ENCODE measurements at places on chromosomes 6 and 20.

- no peak for DNase-seq
Measured at GRCh38 chr20:23823621-23824324, 2.8 kb downstream of the CST2 start.

DNA sequence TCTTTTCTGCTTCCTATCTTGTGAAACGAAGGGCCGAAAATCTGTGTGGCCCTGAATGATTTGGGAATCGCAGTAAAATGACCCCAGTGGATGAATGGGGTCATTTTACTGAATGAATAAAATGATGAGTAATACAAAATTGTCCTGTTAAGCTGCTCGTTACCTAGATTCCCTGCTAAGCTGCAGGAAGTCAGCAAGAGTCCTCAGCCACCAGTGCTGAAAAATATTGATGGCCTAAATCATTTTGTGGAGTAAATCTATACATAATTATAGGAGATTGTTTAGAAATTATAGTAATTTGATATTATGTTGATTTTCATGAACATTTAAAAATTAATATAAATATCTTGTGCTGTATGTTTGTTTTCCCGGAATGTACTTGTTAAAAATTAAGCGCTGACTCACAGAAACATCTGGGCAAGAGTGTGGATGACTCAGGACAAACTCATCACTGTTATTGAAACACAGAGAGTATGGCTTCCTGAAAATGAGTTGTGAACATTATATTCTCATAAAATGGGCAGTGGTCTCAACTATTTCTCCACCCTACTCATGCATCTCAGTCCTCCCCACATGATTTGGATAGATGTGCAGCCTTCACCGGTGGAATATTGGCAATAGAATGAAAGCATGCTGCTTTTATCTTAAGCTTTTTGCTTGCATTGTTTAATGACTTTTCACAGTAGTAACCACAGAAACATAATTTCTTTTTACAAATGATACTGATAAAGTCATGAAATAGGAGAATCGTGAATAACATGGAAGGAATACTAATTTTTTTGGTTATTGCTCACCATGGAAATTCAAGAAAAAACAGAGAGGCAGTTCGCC lies 36.2 kb upstream of the RGS17 start:
- no peak for DNase-seq

- DNase-seq: no peak
Measured at GRCh38 chr6:45599053-45599452, 221.3 kb upstream of the SUPT3H start.

DNA sequence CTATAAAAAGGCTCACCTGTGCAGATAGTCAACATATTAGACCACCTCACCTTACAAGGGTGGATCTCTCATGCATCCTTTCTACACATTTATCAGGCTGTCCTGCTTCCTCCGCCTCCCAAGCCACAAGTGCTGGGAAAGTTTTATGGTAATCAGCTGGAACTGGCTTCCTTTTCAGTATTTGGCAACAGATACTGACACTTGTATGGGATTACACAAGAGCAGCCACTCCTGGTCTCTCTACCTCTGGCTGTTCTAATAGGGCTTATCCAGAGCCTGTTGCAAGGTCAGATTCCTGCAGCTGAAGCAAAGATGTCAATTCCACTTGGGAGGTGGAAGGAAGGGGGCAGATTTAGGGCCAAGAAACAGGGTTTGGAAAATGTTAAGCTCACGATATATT lies 503 bp upstream of the GPLD1 start:
- no peak for DNase-seq

DNA sequence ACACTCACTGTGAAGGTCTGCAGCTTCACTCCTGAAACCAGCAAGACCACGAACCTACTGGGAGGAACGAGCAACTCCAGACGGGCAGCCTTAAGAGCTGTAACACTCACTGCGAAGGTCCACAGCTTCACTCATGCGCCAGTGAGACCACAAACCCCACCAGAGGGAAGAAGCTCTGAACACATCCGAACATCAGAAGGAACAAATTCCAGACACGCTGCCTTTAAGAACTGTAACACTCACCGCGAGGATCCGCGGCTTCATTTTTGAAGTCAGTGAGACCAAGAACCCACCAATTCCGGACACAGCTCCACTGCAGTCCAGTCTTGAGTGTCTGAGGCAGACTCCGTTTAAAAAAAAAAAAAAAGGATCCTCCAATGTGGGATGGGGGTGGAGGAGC lies 60.4 kb upstream of the ERVFRD-1 start:
- DNase-seq: no peak

DNA sequence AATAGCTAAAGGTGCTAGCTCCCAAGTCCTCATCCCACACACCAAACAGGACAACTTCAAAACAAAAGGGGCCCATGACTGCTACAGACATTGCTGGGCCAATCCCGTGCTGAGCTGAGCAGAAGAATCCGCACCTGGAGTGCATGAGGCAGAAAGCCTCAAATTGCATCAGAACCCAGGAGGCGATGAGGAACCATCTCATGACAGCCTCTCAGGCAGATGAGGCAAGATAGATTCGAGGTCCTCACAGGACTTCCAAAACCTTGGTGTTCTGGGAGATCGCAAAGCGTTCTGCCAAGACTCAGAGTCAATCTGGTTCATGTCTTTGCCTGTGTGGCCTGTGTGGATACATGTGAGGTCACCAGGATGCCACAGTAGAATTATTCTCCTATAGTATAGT lies 32.8 kb upstream of the SSTR4 start:
- DNase-seq: no peak

DNA sequence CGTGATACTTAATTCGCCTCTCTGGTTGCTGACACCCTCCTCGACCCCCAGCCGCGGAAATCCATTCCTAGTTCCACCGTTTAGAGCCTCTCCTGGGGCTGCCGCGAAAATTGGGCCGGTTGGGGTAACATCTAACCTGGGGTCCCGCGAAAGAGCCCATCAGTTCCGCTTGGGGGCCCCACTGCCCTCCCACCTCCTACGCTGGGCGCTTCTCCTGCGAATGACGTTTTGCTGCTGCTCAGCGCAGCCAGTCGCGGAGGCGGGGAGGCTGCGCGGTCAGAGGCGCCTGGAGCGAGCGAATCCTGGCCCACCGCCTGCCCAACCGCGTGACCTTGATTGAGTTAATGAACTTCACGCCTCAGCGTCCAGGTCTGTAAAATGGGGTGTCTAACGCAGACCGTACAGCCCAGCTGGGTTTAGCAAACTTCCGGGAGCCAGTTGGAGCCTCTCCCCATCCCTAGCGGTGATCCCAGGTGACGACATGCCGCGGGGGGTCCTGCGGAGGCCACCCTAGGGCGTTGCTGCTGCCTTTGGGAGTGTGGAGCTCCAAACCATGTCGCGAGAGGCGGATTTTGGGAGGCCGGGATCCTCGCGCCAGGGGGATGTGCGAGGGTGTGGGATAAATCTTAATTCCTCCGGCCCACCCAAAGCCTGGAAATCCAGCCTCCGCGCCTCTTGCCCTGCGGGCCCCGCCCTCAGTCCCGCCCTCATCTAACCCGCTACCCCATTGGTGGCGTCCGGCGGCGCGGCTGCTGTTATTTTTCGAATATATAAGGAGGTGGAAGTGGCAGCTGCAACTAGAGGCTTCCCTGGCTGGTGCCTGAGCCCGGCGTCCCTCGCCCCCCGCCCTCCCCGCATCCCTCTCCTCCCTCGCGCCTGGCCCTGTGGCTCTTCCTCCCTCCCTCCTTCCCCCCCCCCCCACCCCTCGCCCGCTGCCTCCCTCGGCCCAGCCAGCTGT lies at the start of gene CDC25B:
TSS of gene CDC25B (plus strand) at position 800 of the 958 bp plus-strand sequence. CDS start 222 bp downstream, outside the sequence.
- peak; percentile 80 for DNase-seq

DNA sequence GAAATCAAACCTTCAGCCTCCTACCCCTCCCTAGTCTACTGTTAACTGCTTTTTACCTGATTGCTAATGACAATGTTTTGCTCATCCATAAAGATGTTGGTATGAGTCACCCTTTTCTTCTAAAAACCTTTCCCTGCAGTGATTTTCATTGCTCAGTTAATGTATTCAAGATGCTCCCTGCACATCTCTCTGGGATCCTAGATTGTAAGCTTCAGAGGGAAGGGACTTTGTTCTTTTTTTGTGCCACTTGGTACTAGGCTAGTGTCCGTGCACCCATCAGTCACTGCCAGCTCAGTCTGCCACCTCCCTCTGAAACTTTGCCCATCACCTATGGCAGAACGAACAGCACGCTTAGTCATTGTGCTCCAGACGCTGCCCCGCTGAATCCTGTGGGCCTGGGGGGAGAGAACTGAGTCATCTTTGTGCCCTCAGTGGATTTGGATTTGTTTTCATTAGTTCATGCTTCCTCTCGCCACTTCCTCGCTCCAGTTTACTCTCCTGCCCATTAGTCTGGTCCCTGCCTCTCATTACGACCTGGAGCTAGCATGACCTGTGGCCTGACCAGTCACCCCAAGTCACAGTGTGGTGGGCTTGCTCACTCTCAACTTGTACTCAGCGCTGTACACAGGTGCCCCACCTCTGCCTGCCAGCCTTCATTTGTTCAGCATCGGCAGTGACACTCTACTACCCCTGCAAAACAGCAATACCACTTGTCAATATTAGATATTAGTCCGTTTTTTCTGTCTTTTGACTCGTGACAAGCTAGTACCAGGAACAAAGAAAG lies 78.0 kb upstream of the TMEM181 start:
- DNase-seq: no peak

GRCh38 chr20:884983-885952 lies 30.9 kb downstream of the ANGPT4 start:
- no peak for DNase-seq
